Activated naive CD4-positive, alpha-beta T cell (primary cell): ENCODE measurements at places on chromosomes 4 and X.

GRCh38 chrX:12488771-12489170 is 302.4 kb upstream of the PRPS2 start:
- DNase-seq: no peak

GRCh38 chr4:128868758-128869157 is 59.3 kb downstream of the JADE1 start:
- no peak for DNase-seq

GRCh38 chrX:103467156-103467555 is 52.1 kb downstream of the RAB40A start:
- DNase-seq: no peak

- DNase-seq: no peak
These were observed 95.2 kb downstream of the DCLK2 start for GRCh38 chr4:150173432-150173861.

DNA sequence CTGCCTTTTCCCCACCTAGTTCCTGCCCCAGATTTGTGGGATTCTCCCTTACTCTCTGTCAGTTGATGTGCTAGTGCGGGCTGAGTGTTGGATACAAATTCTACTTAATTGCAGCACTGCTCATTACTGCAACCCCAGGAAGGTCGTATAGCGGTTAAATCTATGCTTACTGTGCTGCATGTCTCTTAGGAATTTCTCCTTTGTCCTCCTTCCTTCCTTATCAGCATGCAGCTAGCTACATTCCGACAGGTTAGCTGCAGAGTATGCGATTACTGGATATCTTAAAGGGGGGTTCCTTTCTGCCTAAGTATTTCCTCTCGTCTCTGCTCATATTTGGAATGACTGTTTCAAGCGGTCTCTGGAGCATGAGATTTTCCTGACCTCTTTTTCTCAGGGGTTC is 662.8 kb downstream of the TLL1 start:
- DNase-seq: no peak

GRCh38 chrX:43003939-43004338 is 226.0 kb upstream of the PPP1R2C start:
- DNase-seq: no peak

DNA sequence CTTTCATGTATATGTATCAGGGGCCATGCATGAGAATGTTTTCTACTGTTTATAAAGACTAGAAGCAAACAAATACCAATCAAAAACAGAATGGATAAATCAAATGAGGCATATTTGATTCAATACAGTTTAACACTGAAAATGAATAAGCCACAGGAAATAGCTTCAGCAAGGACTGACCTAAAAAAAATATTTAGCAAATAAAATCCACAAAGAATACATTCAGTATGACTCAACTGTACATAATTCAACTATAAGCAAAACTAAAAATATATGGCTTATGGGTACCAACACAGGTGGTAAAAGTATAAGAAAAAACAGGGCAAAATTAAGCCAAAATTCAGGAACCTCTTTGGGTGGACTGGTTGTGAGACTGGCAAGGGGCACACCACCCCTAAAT is 112.9 kb downstream of the KCNIP4 start:
- DNase-seq: no peak

DNA sequence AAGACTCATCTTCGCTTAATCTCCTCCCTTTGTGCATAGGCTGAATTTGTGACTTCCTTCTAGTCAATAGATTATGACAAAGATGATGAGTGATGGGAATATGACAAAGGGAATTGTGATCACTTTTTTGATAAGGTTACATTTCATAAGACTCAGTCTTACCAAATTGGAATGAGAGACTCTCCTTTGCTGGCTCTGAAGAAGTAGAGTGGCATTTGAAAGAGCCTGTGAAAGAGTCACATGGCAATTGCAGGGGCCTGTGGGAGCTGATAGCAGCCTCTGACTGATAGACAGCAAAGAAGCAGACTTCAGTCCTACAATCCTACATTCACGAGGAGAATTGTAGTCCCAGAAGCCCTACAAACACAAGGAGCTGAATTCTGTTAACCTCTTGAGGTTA is 44.9 kb upstream of the ADAMTS3 start:
- DNase-seq: no peak

- DNase-seq: no peak
These were observed 54.2 kb downstream of the SPATA18 start for GRCh38 chr4:52105276-52105675.

- DNase-seq: no peak
These were observed 37.0 kb downstream of the HAND2 start for GRCh38 chr4:173493041-173493440.

- DNase-seq: no peak
These were observed 172.7 kb upstream of the IL15 start for GRCh38 chr4:141463678-141464077.

DNA sequence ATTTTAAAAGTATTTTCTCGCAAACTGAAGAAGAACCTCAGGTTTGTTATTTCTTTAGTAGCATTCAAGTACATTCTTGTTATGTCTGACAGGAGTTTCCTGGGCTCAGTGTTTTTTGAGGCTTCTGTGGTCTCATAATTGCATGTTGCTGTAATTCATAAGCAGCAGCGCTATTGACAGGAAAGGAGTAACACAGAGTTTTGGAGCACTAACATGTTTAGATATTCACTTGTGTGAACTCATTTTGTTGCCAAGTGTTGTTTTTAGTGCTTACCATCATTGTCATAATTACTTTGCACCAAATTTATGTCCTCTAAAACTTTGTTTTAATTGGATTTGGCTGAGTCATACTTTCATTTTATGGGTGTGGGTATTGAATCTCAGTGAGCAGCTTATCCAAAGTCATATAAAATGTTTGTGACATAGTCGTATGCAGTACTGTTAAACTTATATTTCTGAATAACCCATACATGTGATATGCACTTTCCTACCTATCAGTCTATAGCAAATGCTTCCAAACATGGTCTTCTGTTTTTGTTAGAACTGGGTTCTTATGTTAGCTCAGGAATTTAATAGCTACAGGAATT is 358.7 kb upstream of the CTSO start:
- no peak for DNase-seq

DNA sequence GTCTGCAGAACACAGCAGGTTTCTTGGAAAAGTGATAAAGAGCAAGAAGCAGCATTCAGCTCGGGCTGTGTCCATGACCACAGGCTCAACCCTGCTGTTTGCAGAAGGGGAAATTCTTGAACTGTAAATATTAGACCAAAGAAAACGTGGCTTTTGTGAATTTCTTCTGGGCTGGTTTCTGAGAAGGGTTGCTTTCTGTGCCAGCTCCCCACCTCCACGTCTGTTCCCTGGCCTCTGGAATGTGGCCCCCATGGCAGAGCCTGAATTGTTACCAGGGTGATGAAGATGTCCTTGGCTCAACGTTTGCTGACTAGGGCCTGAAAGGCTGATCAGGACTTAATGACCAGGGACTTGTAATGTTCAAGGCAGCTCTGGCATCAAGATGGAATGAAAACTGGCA is 116.0 kb downstream of the CPEB2 start:
- no peak for DNase-seq

DNA sequence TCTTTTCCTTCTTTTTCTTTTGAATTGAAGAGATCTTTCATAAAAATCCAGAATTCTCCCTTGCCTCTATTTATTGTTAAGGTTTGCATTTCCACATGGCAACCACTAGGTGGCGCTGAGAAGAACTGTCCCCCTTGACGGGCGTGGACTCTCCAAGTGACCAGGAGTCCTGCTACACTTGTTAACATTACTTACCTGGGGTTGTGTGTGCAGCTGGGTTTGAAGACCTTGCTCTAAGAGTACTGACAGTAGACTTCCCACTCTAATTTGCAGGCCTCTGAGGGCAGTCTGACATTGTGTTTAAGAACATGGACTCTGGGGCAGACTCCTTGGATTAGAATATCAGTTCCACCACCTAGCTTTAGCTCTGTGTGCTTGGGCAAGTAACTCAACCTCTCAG is 52.8 kb downstream of the GPRIN3 start:
- DNase-seq: peak; percentile 4

GRCh38 chrX:106436691-106437090 is 175.1 kb upstream of the RADX start:
- DNase-seq: no peak

DNA sequence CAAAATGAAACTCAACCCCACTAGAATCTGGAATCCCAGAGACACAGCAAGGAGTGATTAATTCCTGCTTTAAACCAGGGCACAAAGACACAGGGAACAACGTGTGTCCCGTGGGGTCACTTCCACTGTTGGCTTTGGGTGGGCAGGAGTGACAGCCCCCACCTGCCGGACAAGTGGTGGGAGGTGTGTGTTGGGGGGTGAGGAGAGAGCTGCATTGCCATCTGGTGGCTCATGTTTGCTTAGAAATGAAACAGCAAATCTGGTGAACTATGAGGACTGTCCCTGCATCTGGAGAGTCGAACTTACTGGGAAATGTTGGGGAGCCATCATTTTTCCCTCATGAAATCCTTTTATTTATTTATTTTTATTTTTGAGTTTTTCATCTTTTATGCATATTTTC is 75.9 kb upstream of the AFAP1 start:
- no peak for DNase-seq

- DNase-seq: no peak
These were observed 53.0 kb upstream of the DAPP1 start for GRCh38 chr4:99763635-99764101.

GRCh38 chr4:94934201-94934600 is 176.4 kb downstream of the BMPR1B start:
- DNase-seq: no peak

DNA sequence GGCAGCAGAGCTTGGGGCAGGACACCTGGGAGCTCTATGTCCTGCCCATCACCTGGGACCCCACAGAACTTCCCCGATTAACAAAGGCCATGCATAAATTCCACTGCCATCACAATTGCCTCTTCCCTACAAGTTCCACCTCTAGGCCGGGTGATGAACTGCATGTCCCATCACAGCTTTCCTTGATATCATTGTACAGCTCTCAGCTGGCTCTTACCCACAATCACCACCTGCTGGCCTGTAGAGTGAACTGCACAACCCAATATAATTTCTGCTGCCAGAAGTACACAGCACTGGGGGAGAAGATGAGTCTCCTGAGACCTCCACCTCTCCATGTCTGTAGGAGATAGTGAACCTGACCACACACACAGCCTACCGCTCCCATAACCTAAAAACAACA is 285.0 kb upstream of the AADAT start:
- DNase-seq: no peak

DNA sequence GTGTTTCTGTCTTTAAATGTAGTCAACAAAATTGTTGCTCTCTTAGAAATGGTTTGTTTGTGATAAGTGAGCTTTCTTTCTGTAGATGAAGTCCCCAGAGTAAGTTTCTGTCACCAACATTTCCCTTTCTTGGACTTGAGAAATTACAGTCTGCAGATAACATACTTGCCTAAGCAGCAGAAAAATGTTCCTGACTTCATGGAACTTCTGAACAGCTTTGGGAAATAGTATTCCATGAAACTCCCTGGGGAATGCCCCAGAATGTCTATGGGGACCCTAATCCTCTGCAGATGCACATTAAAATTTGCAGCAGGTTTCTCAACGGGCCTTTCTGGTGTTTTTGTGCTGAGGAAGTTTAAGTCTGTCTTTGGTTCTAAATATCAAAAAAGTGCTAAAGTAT is 38.6 kb upstream of the NEIL3 start:
- DNase-seq: no peak

GRCh38 chr4:54683616-54684346 is 26.0 kb downstream of the KIT start:
- peak; percentile 48 for DNase-seq

- DNase-seq: no peak
These were observed 122.1 kb downstream of the REELD1 start for GRCh38 chr4:146336410-146336807.

DNA sequence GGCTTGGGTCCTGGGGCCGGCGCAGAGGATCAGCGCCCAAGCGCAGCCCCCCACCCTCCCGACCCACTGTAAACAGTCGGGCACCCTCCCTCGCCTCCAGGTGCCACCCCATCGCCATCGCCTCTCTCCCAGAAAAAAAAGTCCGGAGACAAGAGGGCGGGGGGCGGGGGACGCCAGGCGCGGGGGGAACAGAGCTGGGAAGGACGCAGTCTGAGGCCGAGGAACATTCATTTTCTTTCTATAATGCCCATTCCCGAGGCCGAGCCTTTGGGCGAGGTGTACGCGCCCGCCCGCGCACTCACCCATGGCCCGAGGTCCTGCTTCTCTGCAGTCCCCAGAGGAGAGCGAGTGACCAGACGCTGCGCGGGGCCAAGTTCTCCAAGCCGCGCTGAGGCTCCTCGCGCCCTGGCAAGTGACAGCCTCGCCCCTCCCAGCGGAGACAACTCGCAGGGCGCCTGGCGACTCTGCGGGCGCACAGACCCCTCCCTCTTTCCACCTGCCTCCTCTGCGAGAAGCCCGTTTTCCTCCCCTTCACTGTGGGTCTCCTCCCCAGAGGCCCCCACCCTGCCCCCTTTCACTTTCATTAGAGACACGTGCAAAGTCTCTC is 63.5 kb upstream of the WDR17 start:
- no peak for DNase-seq

DNA sequence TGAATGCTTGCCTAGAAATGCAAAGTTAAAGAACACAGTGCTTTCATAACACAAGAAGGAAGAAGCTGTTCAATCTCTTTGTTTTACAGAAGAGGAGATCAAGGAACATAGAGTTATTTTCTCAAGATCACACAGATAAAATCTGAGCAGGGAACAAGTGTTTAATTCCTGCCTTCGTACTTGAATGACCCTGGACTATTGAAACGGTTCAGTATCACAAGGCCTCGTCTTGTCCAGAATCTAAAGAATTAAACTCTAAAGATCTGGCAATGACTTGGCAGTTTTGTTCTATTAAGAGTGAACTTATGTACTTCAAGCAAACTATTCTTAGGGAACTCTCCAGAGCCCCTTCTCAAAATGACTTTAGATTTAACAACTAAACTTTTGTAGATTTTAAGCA is 97.7 kb downstream of the ANXA5 start:
- no peak for DNase-seq

GRCh38 chrX:23959781-23960180 is 52.0 kb downstream of the CXorf58 start:
- no peak for DNase-seq

DNA sequence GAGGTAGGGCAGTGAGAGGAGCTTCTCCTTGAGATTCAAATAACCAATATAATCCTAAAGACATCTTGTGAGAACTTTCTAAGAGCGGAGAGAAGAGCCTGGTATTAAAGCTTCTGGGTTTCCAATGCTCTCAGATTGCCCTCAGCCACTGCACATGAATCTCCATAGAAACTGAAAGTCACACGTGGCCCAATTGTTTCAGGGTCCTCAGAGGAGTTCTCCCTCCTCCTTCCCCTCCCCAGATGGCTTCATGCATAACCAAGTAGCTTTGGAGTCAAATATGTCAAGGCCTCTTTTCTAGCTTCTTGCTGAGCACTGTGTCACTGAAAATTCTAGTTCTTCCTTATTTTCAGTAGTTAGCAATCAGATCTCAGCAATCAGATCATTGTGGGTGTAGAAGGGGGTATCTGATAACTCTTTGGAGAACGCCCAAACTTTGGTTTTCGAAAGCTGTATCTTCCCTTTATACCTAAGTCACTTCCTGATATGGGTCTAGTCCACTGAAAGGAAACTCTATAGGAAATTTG is 2.2 kb downstream of the BTK start:
- no peak for DNase-seq

GRCh38 chrX:14504960-14505538 is 24.3 kb upstream of the GLRA2 start:
- no peak for DNase-seq

GRCh38 chr4:20832826-20833225 is 132.6 kb downstream of the PACRGL start:
- no peak for DNase-seq
